ENCODE measurements at places on chromosomes 5 and 9. TPM values are rescaled to one million over a fixed set of nuclear protein-coding genes. Genes with fewer than 3 reads are reported as not detected.

Gene TAS2R1
- not detected for total RNA-seq

Gene PDLIM4
- total RNA-seq: 33.7 TPM

Gene MOB3B
- total RNA-seq: 0.85 TPM

Gene EIF4E1B
- not detected for total RNA-seq

Gene GTF3C5
- 24.9 TPM for total RNA-seq

Gene PRLR
- total RNA-seq: under 0.01 TPM

Gene WDR31
- total RNA-seq: 1.2 TPM

Gene TLX3
- total RNA-seq: 0.24 TPM

Gene FBN2
- 21.2 TPM for total RNA-seq

Gene PIP5K1B
- total RNA-seq: not detected

Gene RANBP3L
- not detected for total RNA-seq

Gene TRIO
- 140 TPM for total RNA-seq

Gene IFNA2
- total RNA-seq: not detected

Gene PCDHB8
- under 0.01 TPM for total RNA-seq

Gene EFCAB9
- not detected for total RNA-seq

Gene SYK
- 15.2 TPM for total RNA-seq

Gene SH3TC2
- 7.2 TPM for total RNA-seq

Gene TAF11L10
- total RNA-seq: not detected

Gene FAM53C
- 19.5 TPM for total RNA-seq

Gene FBLL1
- under 0.01 TPM for total RNA-seq

Gene OBP2B
- not detected for total RNA-seq

Gene DEPDC1B
- total RNA-seq: 4.6 TPM

Gene SV2C
- total RNA-seq: not detected

Gene LCN9
- total RNA-seq: not detected

Gene MAMDC4
- total RNA-seq: 1.1 TPM

Gene NOXA1
- total RNA-seq: 2.2 TPM

Gene LHFPL2
- 37.5 TPM for total RNA-seq

Gene PCDHA11
- 0.48 TPM for total RNA-seq

Gene QRFP
- total RNA-seq: not detected

Gene LOX
- 1.1 TPM for total RNA-seq

Gene PKD2L2
- total RNA-seq: under 0.01 TPM

Gene PCDHGA10
- total RNA-seq: 4.3 TPM

Gene FOXE1
- 2.1 TPM for total RNA-seq

Gene FGFR4
- total RNA-seq: 4.6 TPM

Gene SPINK7
- 4.3 TPM for total RNA-seq

Gene CARD6
- total RNA-seq: 9.4 TPM

Gene ADAMTS12
- not detected for total RNA-seq

Gene GFRA3
- not detected for total RNA-seq

Gene PCDHB2
- 1.4 TPM for total RNA-seq

Gene SCGB3A2
- not detected for total RNA-seq

Gene SERF1A
- 2.1 TPM for total RNA-seq

Gene SELENOP
- 8.1 TPM for total RNA-seq

Gene TPD52L3
- not detected for total RNA-seq

Gene DOK3
- 0.85 TPM for total RNA-seq

Gene SPATA6L
- total RNA-seq: 3.9 TPM

Gene CTNND2
- total RNA-seq: not detected

Gene ZNF354C
- total RNA-seq: 1.9 TPM

Gene SLC45A2
- not detected for total RNA-seq

Gene SHISAL2B
- not detected for total RNA-seq

Gene CCL27
- not detected for total RNA-seq

Gene POLR1E
- total RNA-seq: 36.2 TPM

Gene DMRT3
- not detected for total RNA-seq

Gene ASTN2
- total RNA-seq: 1.4 TPM

Gene IL11RA
- 1.9 TPM for total RNA-seq

Gene CCL28
- 2.6 TPM for total RNA-seq

Gene ABO
- total RNA-seq: under 0.01 TPM

Gene SLC36A3
- total RNA-seq: not detected

Gene SLC6A19
- total RNA-seq: not detected
